ENCODE measurements at places on chromosomes 6 and 20.

- peak; percentile 96 for DNase-seq
Measured at GRCh38 chr6:30719791-30720737, at the start of gene TUBB. Gene TUBB (plus strand): TSS chr6:30720352. CDS start chr6:30720507, 155 bp downstream.

GRCh38 chr6:118665011-118665410 is 13.6 kb upstream of the CEP85L start:
- DNase-seq, result peak; percentile 12

GRCh38 chr6:46323312-46323965 is 152.7 kb upstream of the ENPP5 start:
- DNase-seq, result peak; percentile 81

DNA sequence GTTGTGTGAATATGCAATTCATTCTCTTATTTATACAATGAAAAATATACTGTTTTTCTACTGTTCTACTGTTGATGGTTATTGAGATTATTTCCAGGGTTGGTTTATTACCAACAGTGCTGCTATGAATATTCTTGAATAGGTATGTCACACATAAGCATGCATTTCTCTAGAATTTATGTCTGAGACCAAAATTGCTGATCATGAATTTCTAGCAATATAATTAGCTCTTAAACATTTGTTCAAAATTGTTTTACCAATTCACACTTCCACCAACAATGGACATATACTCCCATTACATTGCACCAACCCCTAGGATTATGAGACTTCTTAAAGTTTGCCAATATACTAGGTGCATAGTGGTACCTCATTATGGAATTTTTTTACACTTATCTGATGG is 164.1 kb upstream of the KCNQ5 start:
- no peak for DNase-seq

GRCh38 chr20:63490416-63490815 is 8.5 kb downstream of the EEF1A2 start:
- no peak for DNase-seq

DNA sequence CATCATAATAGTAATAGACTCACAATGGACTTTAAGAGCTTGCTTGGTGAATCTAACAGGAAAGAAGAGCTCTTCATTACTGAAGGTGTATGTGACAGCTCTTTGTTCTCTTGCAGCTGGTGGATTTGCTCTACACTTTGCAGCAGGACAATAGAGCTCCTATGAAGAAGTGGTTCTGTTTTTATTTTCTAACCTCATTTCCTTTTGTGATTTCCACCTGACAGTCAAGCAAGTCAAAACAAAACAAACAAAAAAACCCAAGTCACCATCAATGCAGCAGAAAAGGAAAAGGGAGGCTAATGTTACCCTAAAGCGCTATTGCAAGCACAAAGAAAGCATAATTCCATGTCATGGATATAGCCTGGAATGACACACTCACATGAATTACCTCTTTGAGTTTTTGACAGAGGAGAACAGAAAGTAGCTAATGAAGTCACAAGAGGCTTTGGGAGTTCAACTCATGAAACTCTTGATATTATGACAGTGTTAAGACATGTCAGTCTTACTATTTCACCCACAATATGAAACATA is 1188.1 kb downstream of the EPHA7 start:
- no peak for DNase-seq

DNA sequence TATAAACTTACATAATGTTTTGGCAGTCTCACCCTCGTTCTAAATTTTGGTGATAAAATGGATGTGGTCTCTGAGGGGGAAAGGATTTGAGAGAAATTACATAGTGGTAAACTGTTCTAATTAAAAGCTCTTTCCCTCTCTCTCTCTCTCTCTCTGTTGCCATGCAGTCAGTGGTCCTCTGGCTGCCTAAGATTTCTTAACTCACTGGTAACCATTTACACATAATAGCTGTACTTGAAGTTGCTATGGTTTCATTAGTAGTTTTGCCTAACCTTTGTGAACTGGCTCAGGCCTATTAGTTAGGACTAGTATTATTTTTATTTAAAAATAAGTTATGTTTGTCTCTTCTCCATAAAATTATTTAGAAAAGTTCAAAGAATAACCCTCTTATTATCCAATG is 42.0 kb downstream of the MAPK14 start:
- DNase-seq, result no peak

DNA sequence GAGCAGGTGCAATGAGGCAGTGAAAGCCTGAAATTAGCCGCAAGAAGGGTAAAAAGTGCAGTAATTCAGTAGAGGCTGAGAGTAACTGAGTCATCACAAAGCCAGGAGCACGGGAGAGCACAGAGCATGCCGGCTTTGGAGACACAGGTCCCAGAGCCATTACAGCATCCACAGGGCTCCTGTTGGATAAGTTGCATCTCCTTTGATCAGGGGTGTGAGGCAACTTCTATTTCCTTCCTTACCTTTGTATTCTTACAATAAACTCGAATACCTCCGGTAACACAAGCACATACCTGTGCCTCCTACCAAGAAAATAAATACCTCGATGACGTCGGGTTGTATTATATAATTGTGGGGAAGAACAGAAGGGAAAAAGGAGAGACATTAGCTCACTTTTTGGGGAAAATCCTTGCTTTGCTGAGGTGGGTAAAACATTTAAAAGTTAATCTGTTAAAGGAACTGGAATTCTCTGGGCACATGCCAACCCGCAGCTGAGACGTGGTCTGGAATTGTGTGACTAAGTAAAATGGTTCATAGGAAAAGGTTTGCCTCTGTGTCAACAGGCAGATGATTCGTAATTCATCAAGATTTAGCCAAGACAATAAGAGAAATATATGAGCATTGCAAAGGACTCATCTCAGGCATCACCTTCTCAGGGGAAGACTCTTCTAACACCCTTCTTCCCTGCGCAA is 360.7 kb upstream of the ZFP64 start:
- peak; percentile 66 for DNase-seq

DNA sequence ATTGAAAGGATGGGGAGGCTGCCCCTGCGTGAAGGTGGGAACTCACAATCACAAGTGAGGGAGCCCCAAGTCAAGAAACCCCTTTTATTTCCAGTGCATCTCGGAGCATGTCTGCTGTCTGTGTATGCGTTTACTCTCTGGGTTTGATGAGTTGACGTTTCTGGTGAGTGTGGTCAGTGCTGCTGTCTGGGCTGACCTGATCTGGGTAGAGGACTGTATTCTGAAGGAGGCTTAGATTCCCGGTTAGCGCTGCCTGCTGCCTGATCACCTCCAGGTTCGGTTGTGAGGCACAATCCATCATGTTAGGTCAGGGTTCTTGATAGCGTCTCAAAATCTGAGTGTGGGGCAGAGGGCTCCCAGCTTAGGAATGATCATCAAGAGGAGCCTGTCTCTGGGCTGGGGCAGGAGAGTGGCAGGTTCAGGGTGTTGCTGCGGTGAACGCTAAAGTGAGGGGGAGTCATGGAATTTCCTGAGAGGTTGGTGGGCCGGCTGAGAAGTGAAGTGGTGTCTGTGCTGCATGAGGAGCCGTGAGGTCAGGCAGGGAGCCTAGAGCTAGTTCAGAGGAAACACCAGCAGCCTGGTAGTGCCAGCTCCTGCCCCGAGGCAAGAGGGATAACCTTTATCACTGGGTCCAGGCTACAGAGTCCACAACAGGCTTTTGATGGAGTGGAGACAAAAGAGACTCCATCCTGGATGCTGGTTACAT is 225.3 kb upstream of the CST7 start:
- DNase-seq, result no peak

DNA sequence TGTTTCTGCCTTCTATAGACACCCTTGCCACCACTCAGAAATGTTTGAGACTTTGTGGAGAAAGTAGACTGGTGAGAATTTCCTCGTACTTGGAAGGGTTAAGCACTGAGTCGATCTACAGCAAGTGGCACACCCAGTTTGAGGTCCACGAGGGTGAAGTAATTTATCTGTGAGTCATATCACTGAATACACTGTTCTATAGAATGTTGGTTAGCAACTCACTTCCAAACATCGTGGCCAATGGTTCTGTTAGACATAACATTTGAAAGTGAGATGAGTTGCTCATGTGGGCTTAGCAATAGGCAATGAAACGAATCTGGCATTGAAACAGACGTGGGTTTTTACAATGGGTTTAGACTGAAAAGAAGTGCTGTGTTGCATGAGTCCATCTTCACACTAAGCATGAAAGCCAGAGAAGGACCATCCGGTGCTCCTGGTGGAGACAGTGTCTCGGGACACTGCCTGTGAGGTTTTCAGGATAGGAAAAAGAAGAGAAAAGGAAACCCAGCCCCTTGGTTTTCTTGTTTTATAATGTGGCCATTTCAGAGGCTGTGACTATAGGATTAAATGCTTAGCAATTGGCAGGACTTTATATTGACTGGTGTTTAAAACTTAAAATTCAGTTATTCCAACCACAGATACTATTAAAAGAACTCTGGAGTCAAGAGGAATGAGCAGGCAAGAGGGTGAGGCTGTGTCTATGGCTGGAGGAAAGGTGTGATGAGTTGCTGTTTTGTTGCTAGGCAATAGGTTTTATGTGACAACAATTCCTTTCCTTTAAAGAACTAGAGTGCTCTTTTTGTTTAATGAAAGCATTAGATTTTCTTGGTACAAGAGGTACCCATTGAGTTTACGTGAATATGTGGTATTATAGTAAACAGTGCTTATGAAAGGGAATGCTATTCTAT is 31.0 kb upstream of the EZR start:
- peak; percentile 93 for DNase-seq

DNA sequence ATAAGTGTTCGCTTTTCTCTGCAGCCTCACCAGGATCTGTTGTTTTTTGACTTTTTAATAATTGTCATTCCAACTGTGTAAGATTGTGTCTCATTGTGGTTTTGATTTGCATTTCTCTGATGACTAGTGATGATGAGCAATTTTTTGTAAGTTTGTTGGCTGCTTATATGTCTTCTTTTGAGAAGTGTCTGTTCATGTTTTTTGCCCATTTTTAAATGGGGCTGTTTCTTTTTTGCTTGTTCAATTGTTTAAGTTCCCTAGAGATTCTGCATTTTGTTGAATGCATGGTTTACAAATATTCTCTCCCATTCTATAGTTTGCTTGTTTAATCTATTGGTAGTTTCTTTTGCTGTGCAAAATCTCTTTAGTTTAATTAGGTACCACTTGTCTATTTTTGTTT is 295.9 kb downstream of the PACRG start:
- no peak for DNase-seq

- peak; percentile 96 for DNase-seq
Measured at GRCh38 chr6:137637121-137637520, 142.9 kb upstream of the OLIG3 start.

Data from kidney glomerular epithelial cell (primary cell).